ENCODE measurements at places on chromosomes 1 and 21. TPM values are rescaled to one million over a fixed set of nuclear protein-coding genes. Genes with fewer than 3 reads are reported as not detected.

- DNase-seq: no peak
These were observed 44.3 kb upstream of the CAPZB start for GRCh38 chr1:19529664-19530063.

DNA sequence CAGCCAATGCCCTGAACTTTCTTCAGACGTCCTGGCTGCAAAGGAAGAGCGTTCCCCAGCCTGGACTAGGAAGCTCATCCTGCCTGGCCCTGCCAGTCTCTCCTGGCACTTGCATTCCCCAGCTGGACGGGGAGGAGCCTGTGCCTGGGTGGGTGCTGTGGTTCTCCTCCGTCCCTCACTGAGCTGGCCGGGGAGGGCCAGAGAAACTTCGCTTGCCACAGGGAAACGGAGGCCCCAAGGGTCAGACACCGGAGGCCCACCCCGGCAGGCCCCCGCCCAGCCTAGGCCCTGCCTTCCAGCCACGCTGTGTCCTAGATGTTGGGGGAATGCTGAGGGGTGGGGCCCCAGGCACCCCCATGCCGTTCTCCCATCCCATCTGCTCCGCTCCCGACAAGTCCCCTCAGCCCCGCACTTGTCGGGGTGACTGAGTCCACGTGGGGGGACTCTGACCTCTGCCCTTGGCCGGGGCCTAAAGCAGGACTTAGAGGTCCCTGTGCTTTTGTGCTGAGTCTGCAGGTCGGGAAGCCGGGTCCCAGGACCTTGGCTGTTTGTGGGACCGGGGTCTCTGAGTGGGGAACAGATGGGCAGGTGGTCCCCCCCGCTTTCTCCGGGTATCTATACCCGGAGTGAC is 4.8 kb downstream of the FTCD start:
- DNase-seq: no peak

GRCh38 chr1:38789498-38790169 is 69.9 kb downstream of the RRAGC start:
- no peak for DNase-seq

DNA sequence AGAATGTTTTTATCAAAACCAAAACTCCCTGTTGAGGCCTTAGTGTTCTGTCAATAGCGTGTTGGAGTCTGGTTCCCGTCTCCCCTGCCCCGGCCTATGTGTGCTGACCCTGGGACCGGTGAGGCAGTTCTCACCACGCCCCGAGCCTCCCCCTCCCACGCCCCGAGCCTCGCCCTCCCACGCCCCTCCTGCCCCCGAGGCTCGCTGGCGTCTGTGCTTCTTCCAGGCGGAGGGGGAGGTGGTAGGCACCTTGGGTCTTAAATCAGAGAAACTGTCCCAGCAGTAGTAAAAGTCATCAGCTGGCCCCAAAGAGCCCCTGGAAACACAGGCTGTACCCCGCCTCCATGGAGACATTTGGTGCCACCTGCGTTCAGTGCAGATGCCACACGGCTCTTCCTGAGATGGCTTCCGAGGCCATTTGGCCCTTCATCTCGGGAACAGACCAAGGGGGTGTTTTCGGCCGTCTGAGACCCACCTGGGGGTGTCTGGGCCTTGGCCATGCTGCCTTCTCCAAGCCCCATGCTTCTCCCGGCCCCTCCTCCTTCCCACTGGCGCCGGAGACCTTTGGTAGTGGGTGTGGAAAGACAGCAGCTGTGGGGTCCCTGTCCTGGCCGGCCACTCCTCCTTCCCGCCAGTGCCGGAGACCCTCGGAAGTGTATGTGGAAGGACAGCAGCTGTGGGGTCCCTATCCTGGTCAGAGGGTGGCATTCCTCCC is 44.7 kb downstream of the SKI start:
- DNase-seq: no peak

DNA sequence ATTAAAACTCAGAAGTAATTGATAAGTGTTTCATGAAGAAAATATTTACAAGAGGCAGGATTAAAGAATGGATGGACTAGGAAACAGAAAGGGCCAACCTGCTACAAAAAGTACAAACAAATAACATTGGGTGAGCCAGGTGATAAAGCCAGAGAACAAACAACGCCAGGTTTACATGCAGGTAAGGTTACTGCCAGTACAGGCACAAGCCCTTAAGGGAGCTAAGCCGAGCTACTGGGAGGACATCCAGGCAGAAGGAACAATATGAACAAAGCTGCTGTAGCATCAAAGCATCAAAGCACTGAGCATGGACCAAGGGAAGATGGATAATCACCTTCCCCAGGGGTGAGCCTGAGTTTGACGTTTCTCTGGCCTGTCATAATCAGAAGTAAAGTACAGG is 380.7 kb downstream of the SEC16B start:
- DNase-seq: no peak

DNA sequence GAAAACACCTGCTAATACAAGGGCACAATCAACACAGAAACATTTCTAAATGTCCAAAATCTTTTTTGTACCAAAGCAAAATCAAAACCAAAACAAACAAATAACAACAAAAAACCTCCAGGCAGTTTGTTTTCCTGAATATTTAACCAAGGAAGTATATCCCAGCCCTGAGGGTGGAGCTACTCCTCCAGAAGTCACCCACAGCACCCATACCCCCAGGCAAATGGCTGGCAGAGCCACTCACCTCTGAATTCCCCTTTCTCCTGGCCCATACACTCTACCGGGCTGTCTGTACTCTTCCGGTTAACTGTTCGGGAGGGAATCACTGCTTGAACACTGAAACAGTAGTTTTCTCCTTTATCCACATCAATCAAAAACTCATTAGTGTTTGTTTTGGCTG is 9.5 kb downstream of the F3 start:
- DNase-seq: no peak

GRCh38 chr1:150976879-150977694 is 2.5 kb upstream of the CERS2 start:
- no peak for DNase-seq

DNA sequence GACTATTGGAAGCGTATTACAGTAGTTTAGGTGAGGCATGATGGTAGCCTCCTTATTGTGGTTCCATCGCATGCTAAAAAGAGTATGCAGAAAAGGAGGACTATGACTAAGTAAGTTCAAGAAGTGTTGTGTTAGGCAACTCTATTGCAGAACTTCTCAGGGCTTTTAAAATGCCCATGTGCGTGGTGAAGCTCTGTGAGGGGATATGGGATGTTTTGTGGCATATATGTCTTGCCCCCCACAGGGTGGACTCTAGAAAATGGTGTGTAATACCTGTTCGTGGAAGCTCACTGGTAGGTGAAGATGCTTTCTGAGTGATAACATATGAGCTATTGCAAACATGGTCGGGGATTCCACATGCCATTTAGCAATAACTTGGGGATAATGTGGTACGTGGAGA is 31.7 kb downstream of the MAN1A2 start:
- DNase-seq: no peak

GRCh38 chr1:37150986-37151385 is 116.7 kb upstream of the GRIK3 start:
- no peak for DNase-seq

- DNase-seq: no peak
These were observed 104.6 kb upstream of the F3 start for GRCh38 chr1:94646141-94646643.

GRCh38 chr1:108100148-108100547 is 100.0 kb downstream of the SLC25A24 start:
- no peak for DNase-seq

- no peak for DNase-seq
These were observed 16.0 kb downstream of the ELOA start for GRCh38 chr1:23759277-23759676.

DNA sequence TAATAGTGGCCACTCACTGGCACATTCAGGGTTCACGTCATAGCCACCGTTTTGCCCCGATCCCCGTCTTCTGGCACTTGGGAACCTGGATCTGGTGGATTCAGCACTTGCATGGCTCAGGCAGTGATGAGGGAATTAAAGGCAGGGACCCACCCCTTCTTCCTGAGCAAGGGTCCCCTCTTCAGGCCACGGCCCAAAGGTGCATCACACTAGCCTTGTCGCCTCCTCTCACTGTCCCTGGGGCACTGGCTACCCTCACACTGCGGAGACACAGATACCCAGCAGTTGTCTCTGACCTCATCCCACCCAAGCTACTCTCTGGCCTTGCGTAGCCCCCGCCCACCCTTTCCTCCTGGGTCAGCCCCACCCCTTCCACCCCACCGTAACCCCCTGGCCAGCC is 19.9 kb upstream of the LDLRAP1 start:
- no peak for DNase-seq

DNA sequence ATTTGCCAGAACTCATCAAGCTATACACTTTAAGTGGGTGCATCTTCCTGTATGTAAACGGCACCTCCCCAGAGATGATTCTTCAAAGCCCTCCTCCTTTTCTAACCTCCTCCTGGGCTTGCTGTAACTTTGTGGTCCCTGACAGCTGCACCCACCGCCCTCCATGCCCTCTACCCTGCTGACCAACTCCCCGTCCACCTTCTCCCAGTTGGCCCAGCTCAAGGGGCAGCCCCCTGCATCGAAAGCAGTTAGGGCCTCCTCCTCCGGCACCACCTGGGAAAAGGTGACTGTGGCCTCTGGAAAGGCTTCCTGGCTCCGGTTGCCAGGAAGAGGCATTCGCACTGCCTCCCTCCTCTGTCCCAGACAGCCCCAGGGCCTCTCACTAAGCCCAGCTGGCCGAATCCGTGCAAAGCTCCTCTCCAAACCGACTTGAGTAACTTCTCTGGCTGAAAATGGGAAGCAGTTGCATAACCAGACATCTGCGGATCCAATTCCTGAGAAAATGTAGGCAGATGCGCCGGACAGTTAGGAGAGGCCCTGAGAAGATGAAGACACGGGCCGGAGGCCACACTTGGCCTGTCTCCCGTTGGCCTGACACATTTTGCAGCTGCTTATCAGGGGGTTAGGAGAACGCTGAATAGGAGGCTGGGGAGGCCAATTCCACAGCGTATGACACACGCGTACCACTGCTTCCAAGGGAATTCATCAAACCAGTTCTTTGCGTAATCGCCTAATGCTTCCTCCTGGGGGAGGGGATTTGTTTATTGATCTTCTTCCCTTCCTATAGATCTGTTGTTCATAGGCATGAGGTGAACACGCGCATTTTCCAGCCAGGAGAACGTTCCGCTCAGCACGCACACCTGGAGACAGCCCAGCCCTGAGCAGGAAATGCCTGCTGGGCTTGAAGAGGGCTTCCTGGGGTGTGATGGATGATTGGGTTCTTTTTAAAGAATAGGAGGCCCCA is 48.7 kb upstream of the COL6A2 start:
- DNase-seq: no peak

DNA sequence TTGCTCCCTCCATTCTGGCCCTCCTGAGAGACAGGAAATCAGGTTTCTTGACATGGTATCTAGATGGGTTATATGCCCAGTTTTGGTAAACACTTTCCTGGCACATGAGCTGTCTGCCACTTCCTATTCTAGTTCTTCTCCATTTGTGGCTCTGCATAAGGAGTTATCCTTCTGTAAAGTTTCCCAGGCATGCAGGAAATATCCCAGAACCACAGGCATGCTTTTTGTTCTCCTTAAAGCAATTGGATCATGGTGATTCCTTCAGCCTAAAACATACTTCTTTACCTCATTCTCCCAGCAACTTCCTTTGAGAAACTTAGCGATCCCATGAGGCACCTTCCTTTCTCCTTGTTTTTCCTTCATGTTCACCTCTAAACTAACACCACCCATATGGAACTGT is 199.8 kb downstream of the CRB1 start:
- no peak for DNase-seq

DNA sequence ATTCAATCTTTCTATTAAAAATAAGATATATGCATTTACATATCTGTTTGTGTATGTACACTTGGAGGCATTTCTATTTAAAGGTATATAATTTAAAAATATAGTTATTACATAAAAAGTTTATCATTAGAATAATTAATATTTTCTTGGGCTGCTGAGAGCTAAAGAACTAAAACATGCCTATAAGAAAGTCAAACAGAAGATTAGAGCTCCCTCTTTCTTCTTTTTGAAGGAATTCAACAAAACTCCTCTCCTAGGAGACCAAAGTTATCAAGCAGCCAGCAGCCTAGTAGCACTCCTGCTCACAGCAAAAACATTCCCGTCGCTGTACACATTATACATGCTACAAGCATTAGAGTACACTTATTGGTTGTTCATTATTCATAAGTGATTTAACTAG is 216.4 kb downstream of the VAV3 start:
- no peak for DNase-seq

- DNase-seq: no peak
These were observed 853.4 kb downstream of the KCNT2 start for GRCh38 chr1:195754874-195755273.

GRCh38 chr1:16076865-16077238 is 3.4 kb upstream of the FAM131C start:
- DNase-seq: no peak

- no peak for DNase-seq
These were observed 26.6 kb downstream of the DIPK1A start for GRCh38 chr1:92934395-92935378.

DNA sequence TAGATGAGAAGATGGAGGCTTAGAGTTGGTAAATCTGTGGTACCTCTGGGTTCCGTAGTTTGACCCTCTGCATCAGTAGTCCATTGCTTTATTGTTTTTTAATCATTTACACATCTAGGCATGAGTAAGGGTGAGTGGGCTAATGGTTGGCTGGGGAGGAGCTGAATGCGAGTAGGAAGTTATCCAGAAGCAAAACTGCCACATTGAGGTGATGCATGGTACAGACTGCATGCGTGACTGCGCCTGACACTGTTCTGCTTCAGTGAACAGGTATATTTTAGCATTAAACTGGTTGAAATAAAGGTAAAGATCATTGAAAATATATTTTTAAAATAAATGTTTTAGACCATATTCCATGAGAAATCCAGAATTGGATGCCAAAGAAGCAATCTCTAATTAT is 4.4 kb downstream of the DNAJC16 start:
- no peak for DNase-seq

GRCh38 chr1:85746777-85747176 is 38.5 kb upstream of the ZNHIT6 start:
- DNase-seq: no peak

GRCh38 chr1:167152192-167152876 is 58.5 kb downstream of the STYXL2 start:
- DNase-seq: no peak

DNA sequence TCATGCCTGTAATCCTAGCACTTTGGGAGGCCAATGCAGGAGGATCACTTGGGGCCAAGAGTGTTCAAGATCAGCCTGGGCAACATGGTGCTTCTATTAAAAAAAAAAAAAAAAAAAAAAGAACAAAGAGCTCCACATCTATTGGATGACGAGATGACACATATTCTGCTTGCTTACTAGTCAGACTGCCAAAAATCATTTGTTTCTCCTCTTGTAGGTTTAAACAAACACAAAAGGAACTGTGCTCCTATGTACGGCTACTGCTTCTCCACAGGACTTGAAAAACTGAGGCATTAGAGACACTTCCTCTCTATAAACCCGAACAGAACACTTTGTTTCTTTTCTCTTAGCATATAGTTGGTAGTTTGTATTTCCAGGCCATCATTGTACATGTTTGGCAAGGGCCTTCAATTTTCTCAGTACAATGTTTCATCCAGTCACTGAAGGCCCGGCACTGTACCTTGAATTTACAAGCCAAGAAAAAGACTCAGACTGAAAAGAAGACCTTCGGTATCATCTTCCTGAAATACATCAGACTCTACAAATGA is 6.0 kb downstream of the TRIT1 start:
- no peak for DNase-seq

- peak; percentile 35 for DNase-seq
These were observed 39.6 kb downstream of the NUF2 start for GRCh38 chr1:163361123-163361934.

SLC1A7 gene
- polyA plus RNA-seq: 0.05 TPM

CELA3B gene
- polyA plus RNA-seq: 0.38 TPM

ANKRD34A gene
- polyA plus RNA-seq: 0.57 TPM

FCRL2 gene
- 0.17 TPM for polyA plus RNA-seq

RAP1GAP gene
- polyA plus RNA-seq: 20.2 TPM

LCE6A gene
- polyA plus RNA-seq: not detected

KLHL17 gene
- 9.0 TPM for polyA plus RNA-seq

AGT gene
- polyA plus RNA-seq: 42.2 TPM

PRKAA2 gene
- polyA plus RNA-seq: 22.5 TPM

TNFRSF1B gene
- polyA plus RNA-seq: 4.4 TPM

RNU1-1 gene
- 1.9 TPM for polyA plus RNA-seq

Measured in left kidney (tissue), 8 donors.